ENCODE measurements at places on chromosomes 1 and 21.
A peak's percentile ranks its signal among the peaks of the same experiment; 100 is the strongest.

DNA sequence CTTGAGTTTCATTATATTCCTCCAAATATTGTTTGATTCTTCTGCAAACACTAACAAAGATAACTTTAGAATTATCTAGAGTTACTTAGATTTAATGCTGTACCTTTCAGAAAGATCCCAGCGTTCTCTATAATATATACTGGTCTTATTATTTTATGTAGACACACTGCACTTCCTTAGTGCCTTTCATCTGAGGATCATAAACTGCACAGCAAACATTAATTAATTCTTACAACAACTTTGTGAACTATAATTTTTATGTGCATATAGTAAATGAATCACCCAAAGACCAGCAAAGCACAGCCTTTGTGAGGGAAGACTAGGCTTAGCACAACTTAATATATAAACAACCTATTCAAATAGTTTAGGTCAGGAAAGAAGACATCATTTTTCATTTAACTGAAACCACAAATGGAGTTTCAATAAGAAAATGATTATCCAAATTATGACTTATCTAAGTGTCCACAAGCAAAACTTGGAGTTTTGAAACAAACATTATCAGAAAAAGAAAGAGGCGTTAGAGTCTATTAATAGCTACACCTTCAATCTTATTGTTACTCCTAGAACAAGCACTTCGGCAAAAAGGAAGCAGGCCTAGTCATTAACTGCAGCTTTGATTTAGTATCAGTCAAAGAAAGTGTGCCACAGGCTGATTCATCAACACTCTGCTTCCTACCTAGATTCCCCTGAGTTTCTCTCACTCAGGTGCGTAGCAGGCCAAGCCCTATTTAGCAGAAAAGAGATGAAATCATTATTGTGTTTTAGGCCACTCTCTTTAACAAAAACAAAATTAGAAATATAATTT lies 22.5 kb upstream of the RC3H1 start:
- no peak for DNase-seq

DNA sequence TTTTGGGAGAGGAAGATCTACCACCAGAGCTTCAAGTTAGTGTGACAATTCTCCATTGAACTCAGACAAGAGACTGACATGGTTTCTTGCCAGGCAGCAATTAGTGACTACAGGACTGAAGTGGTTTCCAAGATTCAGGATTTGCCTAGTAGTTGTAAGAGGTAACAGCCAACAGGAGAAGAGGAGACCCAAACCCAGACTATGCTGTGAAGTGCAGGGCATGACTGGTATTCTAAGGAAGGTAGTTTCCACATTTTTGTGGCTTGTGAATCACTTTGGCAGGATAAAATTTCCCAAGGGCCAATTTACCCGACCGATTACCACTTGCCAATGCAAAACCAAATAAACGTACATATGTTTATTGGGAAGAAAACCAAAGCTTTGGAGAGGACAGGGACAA lies 14.7 kb upstream of the RAP1A start:
- DNase-seq = peak; percentile 70

- no peak for DNase-seq
Observed at GRCh38 chr1:21294266-21294989, 4.2 kb upstream of the ECE1 start.

- no peak for DNase-seq
Observed at GRCh38 chr1:242017580-242018233, 18.8 kb upstream of the MAP1LC3C start.

GRCh38 chr1:26164036-26164860 lies 4.5 kb downstream of the C1orf232 start:
- no peak for DNase-seq

Data from HFFc6 (cell line).